ENCODE measurements at places on chromosomes 1 and 21.
A peak's percentile ranks its signal among the peaks of the same experiment; 100 is the strongest.

GRCh38 chr1:113451710-113452109, 61.4 kb downstream of the MAGI3 start:
- DNase-seq = no peak

GRCh38 chr21:21831036-21831435, 832.8 kb downstream of the NCAM2 start:
- DNase-seq = no peak

GRCh38 chr1:50562106-50562505, 138.9 kb upstream of the DMRTA2 start:
- DNase-seq = no peak

DNA sequence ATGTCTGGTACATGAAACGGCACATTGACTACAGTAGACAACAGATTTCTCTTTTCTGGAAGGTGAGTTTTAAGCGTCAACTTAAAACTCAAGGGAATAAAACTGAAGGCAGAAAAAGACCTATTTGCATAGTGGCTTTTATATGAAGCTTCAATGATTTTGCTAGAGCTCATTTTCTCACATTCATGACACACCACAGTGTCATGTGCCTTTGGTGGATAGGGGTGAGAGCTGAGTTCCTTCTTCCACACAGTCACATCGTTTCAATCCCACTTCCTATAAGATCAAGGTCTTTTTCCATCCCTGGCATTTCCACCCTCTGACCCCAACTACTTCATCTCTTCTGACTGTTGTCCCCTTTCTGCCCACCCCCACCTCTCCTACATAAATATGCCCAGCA, 31.0 kb downstream of the IL12RB2 start:
- DNase-seq = no peak

- DNase-seq = no peak
These were observed 284.4 kb downstream of the PCP4 start for GRCh38 chr21:40151611-40152010.

- no peak for DNase-seq
These were observed 54.8 kb downstream of the SIPA1L2 start for GRCh38 chr1:232574889-232575762.

- no peak for DNase-seq
These were observed 17.1 kb upstream of the PROK1 start for GRCh38 chr1:110433803-110434202.

GRCh38 chr1:53739109-53739681, at the start of gene GLIS1:
Gene GLIS1, minus strand, starts transcription at chr1:53739164. Its CDS starts 1,100 bp downstream, at chr1:53738064.
- peak; percentile 92 for DNase-seq

DNA sequence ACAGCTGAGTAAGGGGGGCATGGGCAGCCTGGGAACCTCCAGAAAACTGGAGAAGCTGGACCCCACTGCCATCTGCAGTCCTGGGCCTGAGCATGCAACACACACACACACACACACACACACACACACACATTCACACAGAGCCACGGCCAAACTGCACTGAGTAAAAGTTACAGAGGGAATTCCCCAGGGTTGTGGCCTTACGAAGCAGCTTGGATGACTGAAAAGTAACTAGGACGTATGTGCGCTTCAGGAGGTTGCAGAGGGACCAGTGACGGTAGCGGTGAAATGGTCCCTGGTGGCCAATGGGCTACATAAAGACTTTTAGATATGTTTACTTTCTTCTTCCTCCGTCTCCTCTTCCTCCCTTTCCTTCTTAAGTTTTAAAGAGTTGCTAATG, 232.5 kb upstream of the TMEM51 start:
- DNase-seq = peak; percentile 19

DNA sequence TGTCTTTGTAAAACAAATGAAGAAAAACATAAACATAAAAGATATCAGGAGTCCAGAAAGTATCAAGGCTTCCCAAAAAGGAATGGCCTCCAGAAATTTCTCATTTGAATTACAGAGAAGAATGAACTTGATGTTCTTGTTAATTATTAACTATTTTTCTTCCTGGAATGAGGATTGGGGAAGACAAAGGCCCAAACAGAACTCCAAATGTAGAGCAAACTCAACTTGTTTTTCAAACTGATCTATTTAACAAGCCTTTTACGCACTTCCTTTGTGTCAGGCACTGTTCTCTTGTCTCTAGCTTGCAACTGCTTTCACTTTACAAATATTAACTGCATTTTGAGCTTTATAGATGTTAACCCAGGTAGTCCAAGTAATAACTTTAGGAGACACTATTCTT, 45.5 kb downstream of the LAMC2 start:
- no peak for DNase-seq

DNA sequence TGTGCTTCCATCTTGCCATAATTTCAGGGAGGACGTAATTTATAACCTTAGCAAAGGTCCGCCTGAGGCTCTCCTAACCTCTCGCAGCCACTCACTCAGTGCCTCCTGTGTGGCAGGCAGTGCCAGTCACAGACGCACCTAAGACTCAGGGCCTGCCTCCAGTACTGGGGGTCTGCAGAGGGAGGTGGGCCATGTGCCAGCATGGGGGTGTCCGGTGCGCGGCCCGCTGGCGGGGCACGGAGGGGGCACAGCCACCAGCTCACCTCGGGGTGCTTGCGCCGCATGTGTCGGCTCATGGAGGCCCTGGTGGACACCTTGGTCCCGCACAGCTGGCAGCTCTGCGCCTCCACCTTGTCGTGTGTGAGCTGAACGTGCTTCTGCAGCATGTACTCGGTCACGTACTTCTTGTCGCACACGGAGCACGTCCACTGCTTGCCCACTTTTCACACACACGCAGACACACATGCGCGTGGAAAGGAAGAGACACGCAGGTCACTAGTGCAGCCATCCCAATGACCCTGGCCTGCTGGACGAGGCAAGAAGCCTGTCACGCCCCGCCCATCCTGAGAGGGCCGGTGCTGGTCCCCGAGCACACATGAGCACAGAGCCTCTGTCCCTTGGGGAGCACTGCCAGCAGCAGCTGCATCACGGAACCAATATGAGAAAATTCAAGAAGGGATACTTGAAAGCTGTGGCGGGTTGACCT, 43.2 kb upstream of the RIPK4 start:
- no peak for DNase-seq

GRCh38 chr1:117815926-117816325, 113.5 kb downstream of the GDAP2 start:
- no peak for DNase-seq

DNA sequence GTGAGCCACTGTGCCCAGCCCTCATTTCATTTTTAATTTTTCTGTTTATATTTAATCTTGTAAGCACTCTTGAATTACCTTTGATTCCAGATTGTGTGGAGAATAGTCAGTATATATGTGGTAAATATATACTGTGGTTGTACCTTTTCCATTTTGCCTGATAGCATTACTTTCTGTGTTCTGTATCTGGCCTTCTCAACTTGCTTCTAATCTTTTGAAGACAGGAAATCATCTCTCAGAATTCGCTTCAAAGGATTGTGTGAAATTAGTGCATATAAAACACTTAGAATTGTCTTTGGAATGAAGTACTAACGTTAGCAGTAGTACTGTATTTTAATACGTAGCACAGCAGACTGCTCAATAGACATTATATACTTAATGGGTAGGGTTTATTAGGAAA, 37.9 kb downstream of the PPP2R5A start:
- no peak for DNase-seq

GRCh38 chr1:194931166-194931565, 1677.1 kb downstream of the KCNT2 start:
- DNase-seq = no peak

GRCh38 chr1:64967381-64967780, 1.0 kb upstream of the JAK1 start:
- DNase-seq = peak; percentile 33

DNA sequence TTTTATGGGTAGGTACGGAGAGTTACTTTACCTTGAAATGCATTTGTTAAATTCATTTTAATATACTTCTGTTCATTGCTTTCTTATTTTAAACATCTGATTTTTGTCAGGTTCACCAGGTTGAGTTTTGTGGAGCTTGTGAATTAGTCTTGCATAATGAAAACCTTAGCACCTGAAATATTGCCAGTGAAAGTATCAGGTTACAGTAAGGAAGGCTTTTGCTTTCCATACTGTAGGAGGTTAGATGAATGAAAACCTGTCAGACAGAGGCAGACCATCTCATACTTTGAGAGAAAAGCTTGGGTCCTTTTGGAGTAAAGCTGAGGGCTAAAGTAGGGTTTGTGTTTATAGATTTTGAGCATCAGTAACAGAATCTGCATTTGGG, 34.7 kb downstream of the THRAP3 start:
- no peak for DNase-seq

DNA sequence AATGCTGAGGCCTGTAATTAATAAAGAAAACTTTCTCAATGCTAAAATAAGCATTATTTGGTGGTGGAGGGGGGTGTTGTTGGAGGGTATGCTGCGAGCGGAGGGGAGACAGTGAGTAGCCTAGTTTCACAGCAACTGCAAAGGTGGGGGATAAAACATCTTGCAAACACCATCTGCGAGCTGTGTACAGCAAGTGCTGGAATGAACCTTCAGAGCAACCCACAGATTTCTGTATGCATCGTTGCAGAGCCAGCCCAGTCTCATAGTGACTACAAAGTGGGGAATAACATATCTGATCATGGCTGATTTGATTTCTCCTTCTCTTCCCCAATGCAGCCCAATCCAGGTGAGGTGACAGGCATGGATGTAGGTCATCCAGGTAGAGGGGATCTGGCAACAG, 80.7 kb upstream of the COG2 start:
- no peak for DNase-seq

GRCh38 chr1:221573756-221574155, 168.1 kb downstream of the DUSP10 start:
- no peak for DNase-seq

DNA sequence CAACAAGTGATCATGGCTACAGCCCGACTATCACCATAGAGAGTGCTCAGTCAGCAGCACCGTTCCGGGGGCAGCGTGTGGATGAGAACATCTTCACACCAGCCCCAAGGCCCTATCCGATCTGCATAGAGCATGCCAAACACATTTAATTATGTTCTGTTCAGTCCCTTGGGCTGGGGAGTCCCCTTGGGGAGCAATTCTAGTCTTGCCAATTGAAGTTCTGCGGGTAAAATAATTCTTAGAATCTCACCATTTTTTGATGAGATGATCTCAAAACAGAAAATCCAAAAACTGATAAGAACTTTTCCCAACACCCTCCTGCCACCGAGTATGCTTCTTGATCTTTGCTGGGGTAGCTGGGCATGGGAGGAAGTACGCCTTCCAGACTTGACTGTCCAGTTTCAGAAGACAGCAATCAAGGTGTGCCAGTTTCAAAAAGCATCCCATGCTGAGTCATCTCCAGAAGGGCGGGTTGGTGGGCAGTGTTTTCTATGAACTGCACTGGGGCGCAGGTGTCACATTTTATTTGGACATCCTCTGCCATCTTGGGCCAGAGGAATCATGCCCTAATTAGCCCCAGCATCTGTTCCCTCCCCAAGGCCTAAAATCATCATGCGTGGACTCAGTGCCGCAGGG, 20.8 kb upstream of the PTPRF start:
- DNase-seq = no peak

GRCh38 chr21:17201741-17202260, 311.0 kb upstream of the CXADR start:
- no peak for DNase-seq

- no peak for DNase-seq
These were observed 53.4 kb upstream of the BCAR3 start for GRCh38 chr1:93734999-93735398.

- no peak for DNase-seq
These were observed 181.5 kb downstream of the GABPA start for GRCh38 chr21:25916226-25916625.

- no peak for DNase-seq
These were observed 9.2 kb upstream of the ERRFI1 start for GRCh38 chr1:8035289-8035688.

- no peak for DNase-seq
These were observed 18.4 kb downstream of the MIIP start for GRCh38 chr1:12037486-12038355.

GRCh38 chr1:23478896-23479665, 4.9 kb downstream of the ASAP3 start:
- peak; percentile 59 for DNase-seq

GRCh38 chr1:64038965-64039364, 164.5 kb upstream of the UBE2U start:
- no peak for DNase-seq

DNA sequence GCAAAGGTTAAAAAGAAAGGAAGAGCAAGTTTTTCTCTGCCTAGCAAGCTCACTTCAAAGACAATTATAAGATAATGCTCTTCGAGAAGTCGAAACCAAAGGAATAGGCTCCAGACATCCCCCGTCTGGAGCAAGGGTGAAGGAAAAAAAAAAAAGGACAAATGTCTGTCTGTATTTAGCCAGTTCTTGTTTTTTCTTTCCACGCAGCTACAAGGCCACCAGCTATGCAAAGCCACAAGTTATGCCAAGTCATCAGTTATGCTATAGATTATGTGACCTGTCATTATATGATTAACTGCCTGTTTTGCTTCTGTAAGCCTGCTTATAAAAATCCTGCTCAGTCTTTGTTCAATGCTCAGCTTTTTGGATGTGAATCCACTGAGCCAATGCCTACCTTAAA, 2.4 kb upstream of the THEM5 start:
- DNase-seq = no peak

DNA sequence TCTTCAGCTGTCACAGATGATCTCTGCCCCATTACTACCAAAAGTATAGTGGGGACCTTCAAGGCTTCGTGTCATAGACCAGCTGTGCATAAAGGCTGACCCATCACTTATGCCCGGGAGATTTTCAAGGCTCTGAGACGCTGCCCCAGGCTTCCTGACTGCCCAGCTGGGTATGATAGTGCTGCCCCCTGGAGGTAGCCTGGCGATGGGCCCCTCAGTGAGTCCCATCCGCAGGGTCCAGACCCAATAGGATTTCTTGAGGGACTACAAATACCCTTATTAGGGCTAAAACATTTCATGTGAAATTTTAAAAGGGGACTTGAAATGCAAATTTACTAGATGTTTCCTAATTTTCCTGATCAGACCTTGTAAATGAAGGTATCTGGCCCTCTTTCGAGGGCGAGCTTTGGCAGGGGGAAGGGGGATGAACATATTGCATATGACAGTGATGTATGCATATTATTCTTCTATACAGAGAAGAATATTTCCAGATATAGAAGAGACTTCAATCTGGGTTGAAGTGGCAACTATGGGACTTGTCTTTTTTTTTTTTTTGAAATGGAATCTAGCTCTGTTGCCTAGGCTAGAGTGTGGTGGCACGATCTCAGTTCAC, 11.7 kb upstream of the FCMR start:
- no peak for DNase-seq

DNA sequence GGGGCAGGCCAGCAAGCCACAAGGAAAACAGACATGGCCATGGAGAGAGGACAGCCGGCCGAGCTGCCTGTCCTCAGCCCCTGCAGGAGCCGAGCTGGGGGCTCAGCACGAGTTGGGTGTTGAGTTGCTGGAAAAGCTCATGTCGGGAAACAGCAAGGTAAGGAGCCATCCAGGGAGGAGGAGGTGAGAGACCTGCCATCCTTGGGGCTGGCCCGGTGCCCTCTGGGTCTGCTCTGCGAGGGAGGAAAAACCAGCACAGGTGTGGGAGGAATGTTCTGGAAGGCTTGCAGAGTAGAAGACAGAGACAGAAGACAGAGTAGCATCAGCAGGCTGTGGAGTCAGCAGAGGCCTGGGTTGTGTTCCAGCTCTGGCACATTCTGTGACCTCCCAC, 548.8 kb downstream of the PTPRU start:
- no peak for DNase-seq

GRCh38 chr1:239998312-239998649, 93.4 kb upstream of the FMN2 start:
- no peak for DNase-seq

GRCh38 chr1:158689110-158689509, 2.6 kb upstream of the SPTA1 start:
- DNase-seq = no peak

GRCh38 chr1:43803646-43804045, 96.3 kb downstream of the ST3GAL3 start:
- no peak for DNase-seq

GRCh38 chr1:8427493-8427892, 109.6 kb downstream of the SLC45A1 start:
- no peak for DNase-seq

Measured in kidney (tissue), 22 donors.